Fibroblast of skin of right quadriceps (primary cell): ENCODE measurements at places on chromosomes 1 and 21.

GRCh38 chr1:242428399-242429190 is 95.9 kb downstream of the PLD5 start:
- DNase-seq = no peak

GRCh38 chr21:30689822-30690221 is 28.8 kb downstream of the KRTAP21-3 start:
- no peak for DNase-seq

DNA sequence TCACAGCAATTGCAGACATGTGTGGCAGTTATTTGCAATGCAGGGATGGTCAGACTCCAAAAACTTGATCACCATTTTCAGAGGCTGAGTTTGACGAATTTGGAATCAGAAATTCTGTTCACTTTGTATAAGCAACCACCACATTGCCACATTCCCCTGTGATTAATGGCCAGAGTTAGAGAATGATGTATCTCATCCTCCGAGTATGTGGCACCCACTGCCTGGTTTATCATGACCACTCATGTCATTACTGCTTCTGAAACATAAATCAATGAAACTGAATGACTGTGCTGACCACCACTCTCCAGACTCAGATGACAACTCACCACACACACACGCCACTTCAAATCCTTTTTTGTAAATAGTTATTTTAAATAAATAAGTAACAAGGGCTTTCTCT is 66.6 kb upstream of the CACHD1 start:
- DNase-seq = peak; percentile 73

- DNase-seq = no peak
Observed at GRCh38 chr1:160665330-160666078, 18.7 kb upstream of the SLAMF1 start.

GRCh38 chr1:118117521-118117920 is 67.5 kb downstream of the SPAG17 start:
- no peak for DNase-seq

- no peak for DNase-seq
Observed at GRCh38 chr1:116494745-116495144, 76.1 kb downstream of the CD58 start.

GRCh38 chr21:42734323-42734971 is 81.0 kb downstream of the PDE9A start:
- no peak for DNase-seq

- no peak for DNase-seq
Observed at GRCh38 chr1:10620776-10621175, 146.0 kb downstream of the PEX14 start.

DNA sequence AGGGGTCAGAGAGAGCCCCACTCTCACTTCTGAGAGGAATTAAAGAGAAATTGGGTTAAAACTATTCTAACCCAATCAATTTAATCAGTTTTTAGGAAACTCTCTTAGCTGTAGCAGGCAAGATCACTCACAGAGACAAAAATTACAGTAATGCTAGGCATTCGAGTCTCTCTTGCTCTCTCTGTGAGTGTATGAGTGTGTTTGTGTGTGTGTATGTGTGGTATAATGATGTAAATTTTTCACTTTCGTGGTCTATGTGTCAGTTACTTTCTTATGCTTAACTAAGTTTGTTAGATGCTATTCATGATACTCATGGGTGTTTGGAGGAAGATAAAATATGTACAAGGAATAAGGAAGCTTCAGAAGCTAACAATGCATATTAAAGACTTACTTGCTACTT is 131.3 kb downstream of the FASLG start:
- peak; percentile 39 for DNase-seq

GRCh38 chr1:231279683-231280082 is 38.7 kb downstream of the GNPAT start:
- no peak for DNase-seq

- DNase-seq = no peak
Observed at GRCh38 chr1:226948480-226948879, 8.4 kb downstream of the COQ8A start.

DNA sequence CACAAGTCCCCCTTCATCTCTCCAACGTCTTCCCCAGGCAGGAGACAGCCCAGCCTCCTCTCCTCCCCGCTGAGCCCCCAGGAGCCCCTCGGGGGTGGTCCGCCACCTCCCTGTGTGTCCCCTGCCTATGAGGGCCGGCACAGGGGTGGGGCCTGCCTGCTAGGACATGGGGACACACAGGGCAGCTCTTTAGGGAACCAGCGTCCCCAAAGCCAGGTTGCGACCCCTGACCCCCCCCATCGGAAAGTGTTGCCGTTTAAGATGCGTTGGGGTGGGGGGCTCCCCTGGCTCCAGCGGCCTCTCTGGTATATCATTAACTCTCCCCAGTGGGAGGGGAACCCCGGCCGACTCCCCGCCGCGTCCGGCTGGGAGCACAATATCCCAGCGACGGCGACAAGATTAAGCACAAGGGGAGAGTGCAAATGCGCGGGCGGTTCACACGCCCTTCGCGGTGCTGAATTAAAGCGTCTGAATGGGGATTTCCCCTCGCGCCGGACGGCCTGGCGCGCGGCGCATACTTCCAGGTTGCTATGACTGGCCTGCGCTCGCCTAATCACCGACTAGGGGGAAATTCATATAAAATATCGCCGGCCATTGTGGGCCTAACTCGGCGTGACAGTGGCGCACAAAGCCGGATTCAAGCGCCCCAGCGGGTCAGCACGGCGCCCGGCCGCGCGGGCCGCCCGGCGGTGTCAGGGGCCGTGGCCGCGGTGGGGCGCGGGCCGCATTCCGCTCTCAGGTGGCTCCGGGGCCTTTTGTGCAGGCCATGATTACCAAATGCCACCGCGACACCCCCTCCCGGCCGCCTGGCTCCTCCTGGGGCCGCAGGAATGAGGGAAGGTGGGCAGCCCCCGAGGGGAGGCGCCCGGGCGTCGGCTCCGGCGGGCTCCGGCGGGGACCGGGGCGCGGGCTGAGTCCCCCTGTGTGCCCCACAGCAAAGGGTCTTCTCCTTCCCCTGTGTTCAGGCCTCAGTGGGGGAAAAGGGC is 30.9 kb downstream of the WNT3A start:
- DNase-seq = no peak

GRCh38 chr1:184533049-184533448 is 146.2 kb downstream of the C1orf21 start:
- DNase-seq = no peak

DNA sequence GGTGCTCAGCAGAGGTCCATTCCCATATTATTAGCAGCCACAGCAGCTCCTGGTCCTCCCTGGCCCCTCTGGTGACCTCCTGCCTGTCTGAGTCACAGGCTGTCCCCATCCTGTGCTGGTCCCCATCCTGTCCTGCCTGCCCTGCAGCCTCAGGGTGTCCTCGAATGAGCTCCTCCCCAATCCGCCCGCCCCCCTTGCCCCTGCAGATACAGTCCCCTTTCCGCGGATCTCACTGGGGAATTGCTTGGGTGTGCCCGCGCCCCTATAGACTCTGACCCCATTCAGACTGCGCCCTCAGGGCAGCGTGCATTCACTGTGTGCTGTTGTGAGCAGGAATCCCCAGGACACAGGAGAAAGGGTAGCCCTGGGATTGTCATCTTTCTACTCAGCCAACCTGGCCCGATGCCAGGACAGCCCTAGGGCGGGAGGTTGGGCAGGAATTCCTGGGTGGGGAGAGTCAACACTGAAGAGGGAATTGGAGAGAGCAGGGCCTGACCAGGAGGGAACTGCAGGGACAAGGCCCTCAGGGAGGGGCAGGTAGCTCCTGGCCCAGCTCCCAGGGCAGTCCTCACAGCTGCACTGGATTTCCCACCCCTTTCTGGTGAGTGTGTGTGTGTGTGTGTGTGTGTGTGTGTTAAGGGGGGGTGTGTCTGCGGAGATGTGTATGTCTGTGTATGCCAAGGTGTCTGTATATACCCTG is 1.1 kb upstream of the GUCA2A start:
- DNase-seq = peak; percentile 62

DNA sequence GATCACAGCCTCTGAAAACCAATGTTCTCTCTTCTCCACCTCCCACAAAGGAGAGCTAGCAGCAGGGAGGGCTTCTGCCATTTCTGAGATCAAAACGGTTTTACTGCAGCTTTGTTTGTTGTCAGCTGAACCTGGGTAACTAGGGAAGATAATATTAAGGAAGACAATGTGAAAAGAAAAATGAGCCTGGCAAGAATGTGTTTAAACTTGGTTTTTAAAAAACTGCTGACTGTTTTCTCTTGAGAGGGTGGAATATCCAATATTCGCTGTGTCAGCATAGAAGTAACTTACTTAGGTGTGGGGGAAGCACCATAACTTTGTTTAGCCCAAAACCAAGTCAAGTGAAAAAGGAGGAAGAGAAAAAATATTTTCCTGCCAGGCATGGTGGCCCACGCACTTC is 35.8 kb upstream of the TDRD10 start:
- DNase-seq = no peak

DNA sequence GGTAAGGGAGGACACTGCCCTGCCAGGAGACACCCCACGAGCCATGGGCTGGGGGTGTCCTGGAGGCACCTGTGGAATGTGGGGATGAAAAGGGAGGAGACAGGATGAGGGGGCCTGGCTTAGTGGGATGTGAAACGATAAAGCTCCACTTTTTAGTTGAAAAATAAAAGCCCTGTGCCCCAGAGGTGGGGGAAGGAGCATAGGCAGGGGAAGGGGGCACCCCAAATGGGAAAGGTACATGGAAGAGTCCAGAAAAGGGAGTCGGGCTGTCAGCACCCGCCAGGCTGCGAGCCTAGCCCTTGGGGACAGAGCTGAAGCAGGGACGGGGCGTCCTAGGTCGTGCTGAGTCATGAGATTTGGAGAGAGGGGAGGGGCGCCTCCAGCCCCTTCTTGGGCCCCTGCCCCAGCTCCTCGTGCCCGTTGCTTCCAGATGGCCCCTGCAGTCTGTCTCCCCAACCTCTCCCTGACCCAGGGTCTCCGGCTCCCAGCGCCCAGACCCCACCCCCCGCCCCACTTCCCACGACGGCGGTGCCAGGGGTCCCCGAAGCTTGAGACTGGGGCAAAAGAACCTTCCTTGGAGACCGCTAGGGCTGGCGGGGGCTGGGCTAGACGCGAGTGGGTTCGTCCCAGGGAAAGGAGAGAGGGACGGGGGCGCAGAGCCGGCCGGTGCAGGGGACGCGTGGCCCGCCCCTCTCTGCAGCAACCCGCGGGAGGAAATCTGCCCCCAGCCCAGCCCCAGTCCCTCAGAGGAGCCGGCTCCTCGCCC is 795 bp downstream of the SYT2 start:
- DNase-seq = no peak

GRCh38 chr21:44738621-44739020 is 27.2 kb upstream of the TSPEAR start:
- no peak for DNase-seq

DNA sequence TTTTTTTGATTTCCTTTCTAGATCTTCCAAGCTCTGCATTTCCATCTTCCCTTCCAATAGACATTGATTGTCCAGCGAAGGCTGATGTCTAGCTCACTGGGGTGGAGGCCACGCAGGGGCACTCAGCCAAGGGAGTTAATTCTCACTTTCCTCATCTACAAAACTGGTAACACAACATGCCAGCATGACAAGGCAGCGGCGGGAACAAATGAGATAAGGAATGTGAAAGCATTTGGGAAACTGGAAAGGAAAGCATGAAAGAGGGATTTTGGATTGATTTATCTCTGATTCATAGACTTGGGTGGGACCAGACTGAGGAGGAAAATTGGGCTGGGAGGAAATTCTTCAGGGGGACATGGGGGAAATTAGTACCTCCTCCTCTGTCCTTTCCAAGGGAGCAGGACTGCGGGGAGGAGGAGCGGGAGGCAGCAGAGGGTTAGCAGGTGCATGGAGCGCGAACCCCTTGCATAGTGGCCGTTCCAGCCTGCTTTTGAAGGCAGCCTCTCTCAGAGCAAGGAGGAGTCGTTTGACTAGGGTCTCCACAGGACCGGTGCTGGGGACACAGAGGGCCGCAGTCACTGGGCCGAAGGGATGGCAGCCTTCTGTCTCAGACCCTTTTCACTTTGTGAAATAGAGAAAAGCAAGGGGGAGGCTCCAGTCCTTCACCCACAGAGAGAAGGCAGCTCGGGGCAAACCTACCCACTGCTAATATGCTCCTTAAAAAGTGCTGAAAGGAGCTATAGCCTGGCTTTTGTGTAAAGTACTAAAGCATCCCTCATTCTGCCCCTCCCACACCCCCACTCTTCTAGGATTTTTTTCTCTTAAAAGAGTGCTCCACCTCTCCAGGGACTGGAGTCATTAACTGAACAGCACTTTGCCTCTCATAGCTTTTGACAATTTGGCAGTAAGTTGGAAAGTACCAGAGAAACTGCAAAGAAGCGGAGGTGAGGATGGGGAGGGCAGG is 89.2 kb downstream of the PLXNA2 start:
- DNase-seq = no peak

- peak; percentile 70 for DNase-seq
Observed at GRCh38 chr1:59116920-59117542, 179.9 kb upstream of the FGGY start.

DNA sequence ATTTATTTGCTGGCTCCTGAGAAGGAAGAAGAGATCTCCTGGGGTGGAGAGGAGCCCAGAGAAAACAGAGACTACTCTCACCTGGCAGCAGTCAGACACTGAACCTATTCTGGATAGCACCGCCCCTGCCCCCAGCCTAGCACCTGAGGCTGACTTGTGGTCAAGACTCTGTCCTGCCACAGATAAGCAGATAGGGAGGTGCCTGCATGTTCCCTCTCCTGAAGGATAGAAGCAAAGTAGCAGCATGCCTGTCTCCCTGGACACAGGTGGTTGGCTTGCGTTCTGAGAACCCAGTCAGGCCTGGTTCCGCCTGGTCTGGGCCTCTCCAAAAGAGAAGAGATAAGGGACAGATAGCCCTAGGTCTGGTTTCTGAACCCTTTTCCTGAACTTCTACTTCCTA is 1.3 kb upstream of the EFNA3 start:
- no peak for DNase-seq
